Left forelimb (tissue), 1 donor: ENCODE measurements at places on chromosomes 12 and 14.

- no peak for DNase-seq
Observed at GRCh38 chr12:100473050-100473715, 483 bp upstream of the NR1H4 start.

- no peak for DNase-seq
Observed at GRCh38 chr14:87522575-87522974, 470.4 kb downstream of the GALC start.

DNA sequence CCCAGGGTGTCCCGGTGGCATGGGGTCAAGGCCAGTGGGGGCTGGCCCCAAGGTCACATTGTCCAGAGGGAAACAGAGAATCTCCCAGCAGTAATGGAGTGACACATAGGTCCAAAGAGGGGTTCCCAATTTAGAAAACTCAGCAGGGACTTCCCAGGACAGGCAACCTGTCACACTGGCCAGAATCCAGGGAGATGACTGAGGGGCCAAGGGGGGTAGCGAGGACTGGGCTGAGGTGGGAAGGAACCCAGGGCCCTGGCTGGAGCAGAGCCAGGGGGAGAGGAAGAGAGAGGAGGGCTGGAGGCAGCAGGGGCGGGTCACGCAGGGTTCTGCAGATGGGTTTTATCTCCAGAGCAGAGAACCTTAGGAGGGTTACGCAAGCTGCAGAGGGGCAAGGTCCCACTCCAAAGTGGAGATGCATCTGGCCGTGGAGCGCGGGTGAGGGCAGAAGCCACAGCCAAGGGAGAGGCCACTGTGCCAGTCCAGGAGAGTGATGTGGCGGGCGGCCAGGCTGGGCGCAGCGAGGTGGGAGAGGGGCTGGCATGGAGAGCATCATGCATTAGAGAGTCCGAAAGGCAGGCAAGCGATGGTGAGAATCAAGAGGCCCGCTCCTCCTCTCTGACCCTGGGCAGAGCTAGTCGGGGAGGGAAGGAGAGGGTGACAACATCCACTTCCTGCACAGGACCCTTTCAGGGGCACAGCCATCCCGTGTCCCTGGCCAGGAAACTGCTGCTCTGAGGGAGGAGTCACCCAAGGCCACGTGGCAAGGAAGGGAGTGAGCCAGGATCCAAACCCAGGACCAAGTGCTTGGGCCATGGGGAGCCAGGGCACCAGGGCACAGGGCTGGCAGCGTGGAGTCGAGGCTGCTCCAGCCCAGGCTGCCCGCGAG, 29.0 kb downstream of the NCOR2 start:
- DNase-seq, result no peak

- DNase-seq, result no peak
Observed at GRCh38 chr12:7915661-7916403, 20.2 kb downstream of the SLC2A3 start.

DNA sequence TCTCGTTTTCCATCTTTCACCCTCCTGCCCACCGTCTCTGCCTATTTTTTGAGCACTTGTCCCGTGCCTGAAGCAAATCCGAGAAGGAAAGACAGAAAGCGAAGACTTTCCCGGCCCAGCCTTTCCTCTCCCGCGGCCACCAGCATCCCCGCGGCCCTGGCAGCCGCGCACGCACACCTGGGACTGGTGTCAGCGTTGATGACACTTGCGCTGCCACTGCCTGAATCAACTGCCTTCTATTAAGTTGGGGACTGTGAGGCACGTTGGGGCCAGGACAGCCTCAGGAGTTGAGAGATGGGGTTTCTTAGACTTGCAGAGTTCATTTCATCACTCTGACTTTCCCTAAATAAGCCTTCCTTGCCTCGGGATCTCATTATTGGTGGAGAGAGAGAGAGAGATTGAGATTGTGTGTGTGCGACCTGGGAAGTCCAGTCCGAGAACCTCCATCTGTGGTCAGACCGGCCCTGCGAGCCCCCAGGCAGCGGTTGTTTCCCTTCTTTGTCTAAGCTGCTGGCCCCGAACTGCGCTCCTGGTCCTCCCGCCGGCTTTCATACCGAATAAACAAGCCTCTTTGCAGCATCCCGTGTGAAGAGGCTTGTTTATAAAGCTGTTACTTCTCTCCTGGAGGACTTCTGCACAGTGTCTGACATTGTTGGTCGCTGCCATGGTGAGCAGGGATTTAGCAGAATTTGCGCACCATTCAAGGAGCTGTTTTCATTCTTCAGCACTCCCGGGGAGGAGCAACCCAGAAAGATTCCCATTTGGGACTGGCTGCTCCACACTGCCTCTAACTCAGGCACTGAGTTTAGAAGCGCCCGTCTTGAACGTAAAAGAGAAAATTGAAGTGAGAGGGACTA, 1.5 kb downstream of the PDZRN4 start:
- DNase-seq, result no peak

GRCh38 chr14:70008284-70009262, 129.4 kb downstream of the SMOC1 start:
- DNase-seq, result peak; percentile 40

- DNase-seq, result no peak
Observed at GRCh38 chr14:50985859-50986331, 41.6 kb upstream of the PYGL start.

- DNase-seq, result no peak
Observed at GRCh38 chr14:99548871-99549515, 55.0 kb downstream of the CCDC85C start.

- DNase-seq, result no peak
Observed at GRCh38 chr12:6772331-6772695, at the start of gene LAG3. Gene LAG3, plus strand, starts transcription at chr12:6772520. Its CDS starts 333 bp downstream, at chr12:6772853.

DNA sequence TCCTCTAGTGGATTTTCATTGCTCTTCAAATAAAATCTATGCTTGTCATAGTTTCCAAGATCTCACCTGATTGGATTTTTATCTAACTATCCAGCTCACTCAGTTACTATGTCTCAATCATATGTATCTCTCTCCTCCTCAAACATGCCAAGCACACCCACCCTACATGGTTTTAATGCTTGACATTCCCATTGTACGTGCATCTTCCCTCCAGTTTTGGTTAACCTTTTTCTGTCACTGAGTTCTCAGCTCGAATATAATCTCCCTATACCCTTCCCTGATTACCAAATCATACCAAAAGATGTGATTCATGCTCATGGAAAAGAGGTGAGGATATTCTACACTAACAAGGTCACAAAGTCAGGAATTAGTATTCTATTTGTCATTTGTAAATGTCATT, 12.0 kb upstream of the PTPRQ start:
- DNase-seq, result no peak

- no peak for DNase-seq
Observed at GRCh38 chr14:96380735-96381134, 11.2 kb upstream of the AK7 start.
